ENCODE measurements at places on chromosomes 4 and X.

DNA sequence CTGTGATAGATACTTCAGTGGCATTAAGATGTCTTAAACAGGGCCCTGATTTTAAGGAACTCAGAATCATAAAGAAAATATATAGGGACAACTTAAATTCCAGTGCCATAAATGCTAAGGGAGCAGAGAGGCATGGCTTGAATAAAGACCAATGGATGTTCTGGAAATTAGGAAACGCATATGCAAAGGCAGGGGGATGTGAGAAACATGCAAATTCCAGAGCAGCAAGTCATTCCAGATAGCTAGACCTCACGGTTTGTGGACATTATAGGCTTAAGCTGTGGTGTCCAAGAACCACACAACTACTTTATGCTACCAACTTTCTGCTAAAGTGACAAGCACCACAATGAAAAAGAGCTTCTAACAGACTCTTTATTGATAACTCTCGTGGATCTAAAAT lies 132.6 kb upstream of the ANK2 start:
- DNase-seq, result no peak

DNA sequence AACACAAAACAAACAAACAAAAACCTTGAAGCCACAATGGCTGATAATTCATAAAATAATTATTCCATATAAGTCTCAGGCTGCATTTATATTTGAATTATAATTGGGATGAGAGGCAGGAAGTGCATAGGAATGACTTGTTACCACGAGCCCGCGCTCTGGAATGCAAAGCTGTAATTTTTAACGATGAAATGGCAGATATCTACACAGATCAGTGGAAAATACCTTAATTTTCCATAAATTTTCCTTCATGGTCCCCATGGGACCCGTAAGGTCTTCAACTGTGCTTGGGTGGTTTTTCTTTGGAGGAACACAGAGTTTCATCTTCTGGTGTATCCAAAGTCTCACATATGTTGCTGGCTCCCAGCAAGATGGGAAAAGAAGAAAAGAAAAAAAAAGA lies 226.8 kb downstream of the SHOX start:
- DNase-seq, result peak; percentile 5

GRCh38 chr4:91319556-91320268 lies 984.1 kb upstream of the GRID2 start:
- no peak for DNase-seq

- no peak for DNase-seq
These were observed 50.0 kb downstream of the KDR start for GRCh38 chr4:55075376-55075775.

GRCh38 chrX:68721546-68721945 lies 74.1 kb downstream of the STARD8 start:
- no peak for DNase-seq

GRCh38 chrX:140917354-140918115 lies 84.9 kb upstream of the SPANXB1 start:
- DNase-seq, result no peak

DNA sequence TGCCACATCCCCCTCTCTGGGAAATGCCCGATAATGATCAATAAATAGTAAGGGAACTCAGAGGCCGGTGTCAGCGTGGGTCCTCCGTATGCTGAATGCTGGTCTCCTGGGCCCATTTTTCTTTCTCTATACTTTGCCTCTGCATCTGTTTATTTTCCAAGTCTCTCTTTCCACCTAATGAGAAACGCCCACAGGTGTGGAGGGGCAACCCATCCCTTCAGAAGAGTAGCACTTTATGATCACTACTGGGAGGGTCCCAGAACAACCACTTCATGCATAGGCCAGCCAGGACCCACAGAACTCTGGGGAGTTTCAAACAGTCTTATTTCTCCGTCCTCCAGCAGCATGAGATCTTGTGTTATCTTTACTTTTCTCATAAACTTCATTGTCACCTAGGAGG lies 100.1 kb downstream of the CEP44 start:
- DNase-seq, result no peak

- no peak for DNase-seq
These were observed 20.8 kb downstream of the SLC25A43 start for GRCh38 chrX:119419898-119420297.

- no peak for DNase-seq
These were observed 215.8 kb downstream of the MID1IP1 start for GRCh38 chrX:39017077-39017476.

DNA sequence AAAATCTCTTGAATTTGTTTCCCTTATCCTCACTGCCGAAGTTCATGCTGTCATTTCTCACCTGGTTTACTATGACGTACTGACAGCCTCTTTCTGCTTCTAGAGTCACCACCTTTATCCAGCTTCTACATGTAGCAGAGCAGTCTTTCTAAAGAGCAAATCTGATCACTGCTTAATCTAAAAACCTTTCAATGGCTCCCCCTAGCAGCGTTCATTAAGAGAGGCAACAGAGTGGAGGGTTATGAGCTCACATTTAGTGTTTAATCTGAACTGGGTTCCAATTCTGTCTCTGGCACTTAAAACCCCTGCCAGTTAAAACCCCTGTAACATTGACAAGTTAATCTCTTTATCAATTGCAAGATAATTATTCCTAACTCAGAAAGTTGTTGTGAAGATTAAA lies 4.4 kb downstream of the RBPJ start:
- DNase-seq, result no peak

DNA sequence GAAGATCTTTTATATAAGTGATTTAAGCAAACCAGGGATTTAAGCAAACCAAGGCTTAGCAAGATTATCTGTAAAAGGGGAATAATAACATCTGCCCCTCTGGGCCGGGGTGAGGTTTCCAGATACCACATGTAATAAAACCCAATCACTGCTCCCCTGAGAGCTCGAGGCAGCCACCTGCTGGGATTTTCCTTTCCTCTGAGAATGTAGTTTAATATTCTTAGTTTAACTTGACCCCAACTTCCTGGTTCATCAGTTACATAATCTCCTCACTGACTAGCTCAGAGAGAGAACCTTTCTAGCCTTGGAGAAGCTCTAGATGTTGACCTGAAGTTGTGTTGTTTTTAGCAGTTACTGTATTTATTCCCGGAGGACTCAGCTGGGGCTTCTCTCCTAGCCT lies 322.4 kb downstream of the ARHGAP10 start:
- DNase-seq, result no peak

GRCh38 chr4:56389558-56389957 lies 2.3 kb upstream of the AASDH start:
- no peak for DNase-seq

- DNase-seq, result no peak
These were observed 364.8 kb downstream of the PCDH10 start for GRCh38 chr4:133513901-133514300.

DNA sequence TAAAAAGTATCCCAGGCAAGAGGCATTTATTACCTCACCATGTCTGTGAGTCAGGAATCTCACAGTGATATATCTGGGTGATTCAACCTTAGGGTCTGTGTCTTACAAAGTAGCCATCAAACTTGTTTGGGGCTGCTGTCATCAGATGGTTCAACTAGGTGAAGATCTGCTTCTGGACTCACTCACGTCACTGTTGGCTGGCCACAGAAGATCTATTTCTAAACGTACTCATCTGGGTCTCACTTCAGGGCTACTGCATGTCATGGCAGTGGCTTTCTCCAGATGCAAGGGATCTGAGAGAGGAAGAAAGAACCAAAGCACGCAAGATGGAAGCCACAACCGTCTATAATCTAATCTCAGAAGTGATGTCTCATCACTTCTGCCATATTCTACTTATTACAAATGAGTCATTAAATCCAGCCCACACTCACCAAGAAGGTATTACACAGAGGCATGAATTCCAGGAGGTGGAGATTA lies 267.8 kb upstream of the ANKRD50 start:
- DNase-seq, result peak; percentile 2

GRCh38 chr4:105858466-105859040 lies 36.7 kb upstream of the NPNT start:
- no peak for DNase-seq

GRCh38 chrX:154602766-154603437 lies 16.2 kb downstream of the CTAG1B start:
- no peak for DNase-seq

DNA sequence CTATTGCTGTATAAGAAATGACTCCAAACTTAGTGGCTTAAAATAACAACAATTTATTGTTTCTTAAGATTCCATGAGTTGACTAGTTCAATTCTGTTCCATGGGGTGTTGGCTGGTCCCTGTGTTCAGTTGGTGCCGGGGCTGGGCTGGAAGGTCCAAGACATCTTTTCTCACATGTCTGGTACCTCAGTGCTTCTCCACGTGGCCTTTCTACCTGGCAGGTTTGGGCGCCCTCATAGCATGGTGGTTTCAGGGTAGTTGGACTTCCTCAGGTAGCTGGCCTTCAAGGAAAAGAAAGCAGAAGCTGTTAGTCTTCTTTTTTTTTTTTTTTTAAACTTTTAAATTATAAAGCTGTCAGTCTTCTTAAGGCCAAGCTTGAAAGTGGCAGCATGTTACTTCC lies 104.6 kb upstream of the LIMCH1 start:
- no peak for DNase-seq

DNA sequence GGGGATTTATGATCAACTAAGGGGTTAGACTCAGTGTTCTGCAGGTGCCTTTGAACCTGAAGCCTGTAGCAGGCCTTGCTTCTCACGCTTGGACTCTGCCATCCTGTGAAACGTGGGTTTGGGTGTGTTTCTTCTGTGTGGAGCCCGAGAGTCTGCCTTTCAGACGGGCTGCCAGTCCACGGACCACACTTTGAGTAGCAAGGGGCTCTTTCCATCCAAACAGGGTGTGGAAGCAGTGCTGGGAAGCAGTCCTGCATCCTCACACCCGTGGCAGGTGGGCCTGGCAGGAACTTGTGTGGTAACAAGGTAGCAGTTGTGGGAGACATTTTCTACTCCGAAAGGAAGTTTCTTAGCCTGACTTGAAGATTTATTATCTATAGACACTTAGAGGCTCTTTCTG lies 22.7 kb downstream of the RGS12 start:
- no peak for DNase-seq

- DNase-seq, result no peak
These were observed 684.4 kb upstream of the GNPDA2 start for GRCh38 chr4:45410701-45411210.

GRCh38 chrX:434946-435345 lies 48.2 kb upstream of the PPP2R3B start:
- no peak for DNase-seq

DNA sequence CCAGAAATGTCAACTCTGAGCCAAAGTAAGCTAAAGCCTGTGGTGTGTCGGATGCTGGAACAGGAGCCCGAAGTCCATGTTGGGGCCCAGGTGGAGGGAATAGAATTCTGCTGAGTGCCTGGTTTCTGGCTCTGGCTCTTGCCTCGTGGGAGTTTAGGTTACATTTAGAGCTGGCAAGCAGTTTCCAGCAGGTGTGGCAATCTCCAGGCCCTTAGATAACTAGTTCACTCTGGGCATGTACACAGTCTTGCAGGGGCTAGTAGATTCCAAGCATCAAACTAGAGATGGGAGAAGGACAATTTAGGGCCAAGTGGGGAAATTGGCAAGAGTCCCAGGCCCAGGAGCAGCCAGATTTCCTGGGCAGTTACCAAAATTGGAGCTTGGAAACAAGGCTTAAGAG lies 56.3 kb upstream of the STOX2 start:
- DNase-seq, result no peak

DNA sequence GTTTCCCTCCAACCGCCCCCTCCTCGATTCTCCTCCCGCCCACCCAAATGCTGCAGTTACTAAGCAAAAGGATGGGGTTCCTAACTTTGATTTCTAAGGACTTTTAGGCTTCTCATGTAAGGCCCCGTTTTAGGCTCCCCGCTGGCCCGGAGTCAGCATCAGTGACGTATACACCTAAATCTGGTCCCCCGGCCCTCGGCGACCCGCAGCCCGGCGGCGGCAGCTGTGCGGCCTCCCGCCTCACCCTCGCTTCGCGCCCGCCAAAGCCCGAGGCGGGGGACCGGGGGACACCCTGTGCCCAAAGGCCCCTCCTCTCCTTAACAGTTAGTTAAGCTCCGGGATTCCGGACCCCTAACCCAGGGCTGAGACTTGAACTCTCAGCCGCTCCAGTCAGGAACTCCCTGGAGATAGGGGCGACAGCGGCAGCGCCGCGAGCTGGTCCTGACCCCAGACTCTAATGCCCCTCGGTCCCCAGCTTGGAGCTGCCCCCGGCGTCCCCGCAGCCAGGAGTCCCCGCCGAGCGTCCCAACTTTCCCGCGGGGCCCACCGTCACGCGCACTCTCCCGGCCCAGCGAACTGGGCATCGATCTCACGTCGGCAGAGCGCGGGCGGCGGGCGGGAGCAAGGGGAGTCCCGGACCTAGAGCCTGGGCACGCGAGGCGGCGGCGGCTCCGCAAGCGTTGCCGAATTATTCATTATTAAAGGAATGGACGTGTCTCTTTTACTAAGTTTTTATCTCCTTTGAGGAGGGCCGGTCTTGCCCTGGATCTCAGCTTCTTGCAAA lies 1.5 kb upstream of the NR3C2 start:
- no peak for DNase-seq

GRCh38 chr4:26458157-26458561 lies 32.1 kb downstream of the CCKAR start:
- no peak for DNase-seq

GRCh38 chr4:139786494-139787354 lies 121.1 kb downstream of the MGST2 start:
- no peak for DNase-seq

- no peak for DNase-seq
These were observed 50.4 kb upstream of the TBL1X start for GRCh38 chrX:9414416-9414815.

DNA sequence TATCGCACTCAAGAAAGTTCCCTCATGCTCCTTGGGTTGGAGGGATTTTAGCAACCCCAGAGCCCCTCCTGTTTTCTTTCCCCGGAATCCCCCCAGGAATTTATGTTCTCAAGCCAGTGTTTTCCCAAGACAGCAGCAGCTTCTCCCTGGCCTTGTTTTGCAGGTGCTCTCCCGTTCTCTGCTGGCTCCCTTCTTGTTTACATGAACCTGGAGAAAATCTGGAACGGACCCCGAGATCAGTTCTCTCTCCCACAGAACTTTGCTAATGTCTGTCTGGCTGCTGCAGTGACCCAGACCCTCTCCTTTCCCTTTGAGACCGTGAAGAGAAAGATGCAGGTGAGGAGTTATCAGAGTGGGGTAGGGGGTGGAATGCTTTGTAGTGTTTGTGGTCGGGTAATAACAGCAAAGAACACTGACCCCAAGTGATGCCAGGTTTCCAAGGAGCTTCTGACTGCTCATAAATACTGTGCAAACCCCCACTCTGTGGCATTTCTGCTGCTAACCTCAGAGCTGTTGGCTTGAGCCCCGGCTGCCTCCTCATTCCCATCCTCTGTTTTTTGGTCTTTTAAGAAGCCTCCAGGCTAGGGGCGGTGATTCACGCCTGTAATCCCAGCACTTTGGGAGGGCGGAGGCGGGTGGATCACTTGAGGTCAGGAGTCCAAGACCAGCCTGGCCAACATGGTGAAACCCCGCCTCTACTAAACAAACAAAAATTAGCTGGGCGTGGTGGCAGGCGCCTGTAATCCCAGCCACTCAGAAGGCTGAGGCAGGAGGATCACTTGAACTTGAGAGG lies 11.1 kb downstream of the SLC25A43 start:
- peak; percentile 47 for DNase-seq

GRCh38 chr4:124201636-124202035 lies 510.9 kb downstream of the ANKRD50 start:
- no peak for DNase-seq

- no peak for DNase-seq
These were observed 66.7 kb upstream of the PRPS1 start for GRCh38 chrX:107561468-107562215.

Data from T1000 (cell line).